ENCODE measurements at places on chromosomes 1 and 21.

DNA sequence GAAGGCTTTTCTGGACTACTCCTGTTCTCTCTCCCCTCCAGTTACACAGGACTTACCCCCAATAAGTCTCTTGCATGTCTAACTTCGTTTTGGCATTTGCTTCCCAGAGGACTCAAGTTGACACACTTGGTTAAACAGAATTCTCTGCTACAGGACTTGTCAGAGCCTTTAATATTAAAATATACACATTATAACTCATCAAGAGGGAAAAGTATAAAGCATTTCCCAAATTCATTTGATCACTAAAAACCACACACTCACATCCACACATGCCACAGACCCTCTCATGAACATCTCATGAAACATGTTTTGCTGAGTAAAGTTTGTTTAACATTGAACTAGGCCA, 8.7 kb upstream of the CAPN2 start:
- H3K27ac ChIP-seq = no peak overlapping the region
- no peak overlapping the region for H3K4me3 ChIP-seq
- H3K4me1 ChIP-seq = peaks cover 2% of the 10 kb centered on the region

DNA sequence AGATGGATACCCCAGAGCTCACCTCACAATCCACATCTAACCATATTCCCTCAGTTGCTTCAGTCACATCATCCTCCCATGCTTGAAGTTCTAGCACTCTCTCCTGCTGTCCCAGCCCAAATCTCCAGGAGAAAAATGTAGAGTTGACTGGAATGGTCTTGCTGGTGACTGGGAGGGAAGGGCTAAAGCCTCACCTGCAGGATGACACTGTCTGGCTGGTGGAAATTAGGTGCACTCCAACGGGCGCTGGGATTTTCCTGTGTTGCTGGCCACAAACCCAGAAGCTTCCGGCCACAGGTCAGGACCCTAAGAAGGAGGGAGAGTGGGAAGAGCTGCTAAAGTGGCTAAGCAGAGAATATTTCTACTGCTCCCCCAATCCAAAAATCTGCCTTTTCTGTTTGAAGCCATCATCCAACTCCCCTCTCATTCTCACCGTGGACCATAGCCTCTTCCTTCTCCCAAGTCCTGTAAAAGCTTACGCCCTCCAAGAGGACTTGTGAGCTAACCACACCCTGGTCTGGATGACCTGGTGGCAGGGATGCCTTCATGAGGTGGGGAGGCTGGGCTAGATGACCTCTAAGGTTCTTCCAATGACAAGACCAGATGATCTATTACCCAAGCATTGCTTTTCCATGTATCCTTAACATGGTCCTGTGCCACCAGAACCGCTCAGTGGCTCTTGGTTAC, 37.5 kb upstream of the PPP1R15B start:
- no peak overlapping the region for H3K27ac ChIP-seq
- no peak overlapping the region for H3K4me3 ChIP-seq
- no peak for DNase-seq

DNA sequence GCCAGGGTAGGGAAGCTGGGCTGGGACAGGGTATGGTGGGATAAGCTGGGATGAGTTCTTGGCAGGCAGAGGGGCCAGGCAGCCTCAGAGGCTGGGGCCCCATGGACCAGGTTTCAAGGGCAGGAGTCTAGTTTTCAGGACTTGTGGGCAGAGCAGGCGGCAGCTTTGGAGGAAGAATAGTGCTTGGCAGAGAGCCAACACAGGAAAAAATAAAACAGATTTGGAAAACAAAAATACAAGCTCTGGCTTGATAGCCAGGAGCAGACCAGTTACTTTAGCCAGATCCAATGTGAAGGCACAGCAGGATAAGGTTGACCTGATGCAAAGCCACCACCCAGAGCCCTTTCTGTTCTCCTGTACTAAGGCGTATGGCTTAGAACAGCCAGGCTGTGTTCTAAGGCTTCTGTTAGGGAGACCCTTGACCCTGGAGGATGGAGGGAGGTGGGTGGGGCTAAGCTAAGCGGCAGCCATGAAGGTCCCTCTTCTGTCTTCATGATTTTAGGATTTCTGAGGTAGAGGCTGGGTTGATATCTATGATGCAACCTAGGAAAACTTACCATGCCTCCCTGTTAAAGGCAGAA, 5.5 kb downstream of the TRAF5 start:
- no peak for DNase-seq
- peaks cover 7% of the 10 kb centered on the region for H3K4me1 ChIP-seq
- no peak overlapping the region for H3K4me3 ChIP-seq

DNA sequence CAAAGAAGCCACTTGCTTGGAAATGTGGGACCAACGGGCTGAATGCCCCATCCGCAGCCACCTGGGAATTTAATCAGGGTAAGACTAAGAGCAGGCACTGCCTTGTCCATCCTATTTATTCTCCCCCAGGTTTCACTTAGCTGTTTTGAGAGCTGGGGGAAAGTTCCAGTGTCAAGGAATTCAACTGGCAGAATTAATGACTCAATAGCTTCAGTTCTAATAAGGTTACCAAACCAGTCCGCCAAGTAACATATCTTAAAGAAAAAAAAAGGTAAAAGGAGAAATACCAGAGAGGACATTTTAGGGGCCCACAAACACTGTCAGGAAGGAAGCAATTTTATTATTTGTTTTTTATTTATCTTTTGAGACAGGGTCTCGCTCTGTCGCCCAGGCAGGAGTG, 157.6 kb upstream of the SOD1 start:
- H3K27me3 ChIP-seq = no peaks in the 10 kb centered on the region
- peaks cover 4% of the 10 kb centered on the region for H3K4me1 ChIP-seq
- no peak overlapping the region for H3K4me3 ChIP-seq
- no peak overlapping the region for H3K27ac ChIP-seq
- DNase-seq = no peak
- H3K36me3 ChIP-seq = no peaks in the 10 kb centered on the region

GRCh38 chr1:185358957-185359356, 41.9 kb upstream of the IVNS1ABP start:
- H3K27me3 ChIP-seq = no peaks in the 10 kb centered on the region
- H3K4me3 ChIP-seq = no peak overlapping the region
- no peaks in the 10 kb centered on the region for H3K4me1 ChIP-seq
- no peak for DNase-seq
- no peak overlapping the region for H3K27ac ChIP-seq

GRCh38 chr1:92356956-92357355, 58.1 kb downstream of the RPAP2 start:
- H3K27ac ChIP-seq = no peak overlapping the region
- no peak overlapping the region for H3K4me3 ChIP-seq
- no peaks in the 10 kb centered on the region for H3K27me3 ChIP-seq
- no peaks in the 10 kb centered on the region for H3K4me1 ChIP-seq

DNA sequence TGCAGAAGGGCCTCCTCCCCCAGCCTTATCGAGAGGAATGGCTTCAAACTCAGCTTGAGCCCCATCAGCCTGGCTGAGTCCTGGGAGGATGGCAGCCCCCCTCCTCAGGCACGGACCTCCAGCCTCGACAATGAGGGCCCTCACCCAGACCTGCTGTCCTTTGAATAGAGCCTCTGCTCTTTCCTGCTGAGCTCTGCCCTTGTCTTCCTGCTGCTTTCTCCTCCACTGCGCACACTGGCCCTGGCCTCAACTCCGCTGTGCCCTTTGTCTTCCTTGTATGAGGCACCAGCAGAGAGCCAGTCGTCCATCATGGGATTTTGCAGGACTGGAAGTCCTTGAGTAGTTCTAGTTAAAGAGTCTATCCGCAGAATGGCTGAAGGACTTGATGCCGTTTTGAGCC, 2.0 kb downstream of the C1orf226 start:
- H3K27me3 ChIP-seq = no peaks in the 10 kb centered on the region
- 0 out of 2 replicates have a peak, but pooled peaks cover 5% of the 10 kb centered on the region for H3K36me3 ChIP-seq
- H3K27ac ChIP-seq = no peak overlapping the region
- H3K4me1 ChIP-seq = no peaks in the 10 kb centered on the region

DNA sequence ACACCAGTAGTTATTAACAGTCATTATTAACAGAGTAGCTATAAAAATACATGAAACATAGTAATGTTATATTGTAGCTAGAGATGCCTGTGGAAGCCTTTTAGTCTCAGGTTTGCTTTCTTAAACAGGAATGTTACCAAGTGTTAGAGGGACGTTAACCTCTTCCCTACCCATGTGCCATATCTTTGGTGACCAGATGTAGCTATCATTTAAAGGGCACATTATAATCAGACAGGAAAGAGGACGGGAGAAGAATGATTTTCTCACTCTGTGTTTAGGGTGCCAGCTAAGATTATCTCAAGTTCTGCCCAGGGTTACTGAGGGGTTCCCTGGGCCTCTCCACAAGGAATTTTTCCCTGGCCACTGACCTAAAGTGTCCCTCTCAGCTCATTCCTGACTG, 20.9 kb upstream of the UBL4B start:
- H3K27me3 ChIP-seq = peaks cover 10% of the 10 kb centered on the region
- H3K27ac ChIP-seq = no peak overlapping the region
- H3K4me3 ChIP-seq = no peak overlapping the region
- no peaks in the 10 kb centered on the region for H3K36me3 ChIP-seq
